ENCODE measurements at places on chromosomes 12 and 14.
A peak's percentile ranks its signal among the peaks of the same experiment; 100 is the strongest.

- DNase-seq: peak; percentile 45
These were observed 23.7 kb downstream of the PPM1H start for GRCh38 chr12:62911286-62911685.

- no peak for DNase-seq
These were observed 355.5 kb downstream of the DIO2 start for GRCh38 chr14:79855789-79856188.

GRCh38 chr12:76317976-76318375, 30.2 kb downstream of the BBS10 start:
- DNase-seq: no peak

GRCh38 chr12:65916991-65917695, 92.9 kb downstream of the HMGA2 start:
- no peak for DNase-seq

DNA sequence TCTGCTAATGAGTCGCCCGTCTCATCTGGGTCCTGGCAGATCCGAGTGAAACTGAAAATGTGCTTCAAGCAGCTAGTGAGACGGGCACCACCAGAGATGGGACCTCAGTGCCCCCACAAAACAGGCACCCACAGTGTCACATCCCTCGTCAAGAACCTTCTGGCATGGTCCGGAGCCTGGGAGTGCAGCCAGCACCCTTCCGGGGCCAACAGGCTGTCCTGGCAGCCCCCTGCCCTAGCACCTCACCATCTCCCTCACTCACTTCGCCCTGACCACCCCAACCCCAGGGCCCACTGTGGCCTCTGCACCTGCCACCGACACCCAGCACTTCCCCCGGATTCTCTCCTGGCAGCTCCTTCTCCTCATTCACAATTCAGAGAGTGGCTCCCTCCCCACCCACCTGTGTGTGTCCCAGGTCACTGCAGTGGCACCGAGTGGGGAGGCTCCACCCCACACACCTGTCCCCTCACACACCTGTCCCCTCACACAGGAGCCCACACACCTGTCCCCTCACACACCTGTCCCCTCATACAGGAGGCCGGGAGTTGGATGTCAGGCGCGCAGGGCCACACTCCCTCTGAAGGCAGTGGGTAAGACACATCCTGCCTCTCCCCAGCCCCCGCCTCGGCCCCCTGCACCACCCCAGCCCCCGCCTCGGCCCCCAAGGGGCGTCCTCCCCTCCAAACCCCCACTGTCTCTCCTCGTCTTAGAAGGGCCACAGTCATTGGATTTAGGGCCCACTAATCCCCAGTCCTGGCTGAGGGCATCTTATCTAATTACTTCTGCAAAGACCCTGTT, 7.9 kb downstream of the GALNT9 start:
- DNase-seq: no peak

GRCh38 chr14:55019968-55020554, 6.8 kb downstream of the WDHD1 start:
- peak; percentile 46 for DNase-seq

GRCh38 chr12:16076557-16076956, 165.4 kb downstream of the DERA start:
- peak; percentile 28 for DNase-seq

- no peak for DNase-seq
These were observed 52.5 kb downstream of the LMO3 start for GRCh38 chr12:16553457-16553856.

DNA sequence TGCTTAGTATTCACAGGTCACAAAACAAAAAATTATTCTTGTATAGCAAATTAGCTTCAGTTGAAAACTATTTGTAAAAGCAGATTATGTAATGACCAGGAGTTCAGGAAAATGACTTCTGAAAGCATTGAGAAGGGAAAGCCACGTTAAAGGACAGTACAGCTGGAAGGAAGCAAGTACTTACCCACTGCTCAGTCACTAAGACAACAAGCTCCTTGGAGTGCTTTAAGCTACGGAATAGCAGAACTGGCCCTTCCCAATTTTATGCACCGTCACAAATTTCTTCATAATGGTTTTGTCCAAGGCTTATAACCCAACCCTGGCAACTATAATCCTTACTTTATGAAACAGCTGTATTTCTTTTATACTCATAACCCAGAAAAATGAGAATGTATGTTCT, 13.0 kb upstream of the SNAPC1 start:
- no peak for DNase-seq

- no peak for DNase-seq
These were observed 6.5 kb downstream of the RASAL1 start for GRCh38 chr12:113128802-113129663.

DNA sequence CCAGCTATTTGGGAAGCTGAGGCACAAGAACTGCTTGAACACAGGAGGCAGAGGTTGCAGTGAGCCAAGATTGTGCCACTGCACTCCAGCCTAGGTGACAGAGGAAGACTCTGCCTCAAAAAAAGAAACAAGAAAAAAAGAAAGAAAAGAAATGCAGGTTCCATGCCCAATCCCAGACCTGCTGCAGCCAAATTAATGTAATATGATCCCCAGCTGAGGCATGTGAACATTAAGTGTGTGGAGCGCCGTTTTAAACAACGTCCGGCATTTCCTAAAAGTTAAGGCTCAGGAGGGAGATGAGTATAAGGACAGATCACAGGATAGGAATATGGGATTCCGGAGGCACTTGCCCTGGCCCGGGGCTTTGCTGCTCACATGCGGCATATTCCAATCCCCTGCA, 162.9 kb downstream of the KSR2 start:
- DNase-seq: no peak

DNA sequence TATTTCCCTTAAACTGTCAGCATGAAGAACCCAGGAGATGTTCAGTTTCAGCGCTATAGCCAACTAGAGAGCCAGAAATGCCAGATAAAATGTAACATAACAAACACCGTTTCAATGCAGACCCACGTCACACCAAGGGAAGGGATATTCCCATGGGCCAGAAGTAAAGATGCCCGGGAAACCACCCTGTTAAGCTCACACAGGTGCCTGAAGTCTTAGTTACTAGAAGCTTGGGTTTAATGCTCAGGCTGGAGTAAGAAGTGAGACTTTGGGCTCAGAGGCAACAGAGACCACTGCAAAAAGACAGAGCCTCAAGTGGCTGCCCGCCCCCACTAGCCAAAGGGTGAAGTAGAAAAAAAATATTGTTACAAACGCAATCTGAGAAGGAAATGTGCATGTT, 52.3 kb downstream of the SYNE3 start:
- no peak for DNase-seq

DNA sequence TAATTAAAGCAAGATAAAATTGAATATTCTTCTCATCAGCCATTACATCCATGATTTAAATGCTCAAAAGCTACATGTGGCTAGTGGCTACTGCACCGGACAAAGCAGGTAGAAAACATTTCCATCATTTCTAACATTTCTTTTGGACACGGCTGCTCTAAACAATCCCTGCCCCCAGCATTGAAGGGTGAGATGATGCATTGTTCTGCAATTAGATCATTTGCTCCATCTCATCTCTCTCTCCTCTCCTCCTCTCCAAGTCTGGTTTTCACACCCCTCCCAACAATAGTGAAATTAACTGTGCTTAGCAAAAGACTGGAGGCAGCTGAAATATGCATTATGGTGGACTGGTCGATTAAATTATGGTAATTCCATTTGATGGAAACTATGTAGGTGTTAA, 288.5 kb downstream of the KSR2 start:
- no peak for DNase-seq

GRCh38 chr14:37320106-37320505, 122.4 kb downstream of the MIPOL1 start:
- DNase-seq: no peak

GRCh38 chr12:91616416-91616815, 433.8 kb upstream of the DCN start:
- no peak for DNase-seq

- DNase-seq: no peak
These were observed 47.1 kb upstream of the ATXN7L3B start for GRCh38 chr12:74490390-74491064.

DNA sequence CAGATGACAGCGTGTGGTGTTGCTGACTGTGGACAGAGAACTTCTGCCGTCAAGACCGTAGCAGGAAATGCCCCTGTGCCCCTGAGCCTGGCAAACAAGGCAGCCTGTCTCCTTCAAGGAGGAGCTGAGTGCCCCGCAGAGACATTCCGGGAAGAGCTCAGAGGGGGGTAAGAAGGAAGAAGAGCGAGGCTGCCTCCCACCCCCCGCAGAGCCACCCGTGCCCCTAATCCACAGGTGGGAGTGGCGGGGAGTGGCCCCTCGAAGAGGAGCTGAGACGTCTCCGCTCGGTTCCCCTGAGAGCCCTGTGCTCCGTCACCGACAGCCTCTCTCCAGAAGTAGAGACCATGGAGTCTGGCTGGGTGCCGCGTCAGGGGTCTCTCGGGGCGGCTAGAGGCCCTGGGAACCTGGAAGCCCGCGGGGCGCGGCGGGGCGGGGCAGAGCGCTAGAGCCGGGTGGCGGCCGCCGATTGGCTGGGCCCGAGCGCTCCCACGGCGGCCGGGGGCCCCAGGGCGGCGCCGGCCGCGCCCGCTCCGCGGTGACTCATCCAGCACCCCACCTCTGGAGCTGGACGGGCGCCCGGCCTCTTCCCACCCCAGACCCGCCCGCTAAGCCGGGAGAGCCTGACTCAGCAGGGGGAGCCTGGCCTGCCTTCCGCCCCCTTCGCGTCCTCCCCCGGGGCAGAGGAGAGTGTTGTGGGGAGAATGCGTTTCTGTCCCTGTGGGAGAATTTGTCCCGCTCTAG, 25.2 kb upstream of the KRT78 start:
- peak; percentile 93 for DNase-seq

DNA sequence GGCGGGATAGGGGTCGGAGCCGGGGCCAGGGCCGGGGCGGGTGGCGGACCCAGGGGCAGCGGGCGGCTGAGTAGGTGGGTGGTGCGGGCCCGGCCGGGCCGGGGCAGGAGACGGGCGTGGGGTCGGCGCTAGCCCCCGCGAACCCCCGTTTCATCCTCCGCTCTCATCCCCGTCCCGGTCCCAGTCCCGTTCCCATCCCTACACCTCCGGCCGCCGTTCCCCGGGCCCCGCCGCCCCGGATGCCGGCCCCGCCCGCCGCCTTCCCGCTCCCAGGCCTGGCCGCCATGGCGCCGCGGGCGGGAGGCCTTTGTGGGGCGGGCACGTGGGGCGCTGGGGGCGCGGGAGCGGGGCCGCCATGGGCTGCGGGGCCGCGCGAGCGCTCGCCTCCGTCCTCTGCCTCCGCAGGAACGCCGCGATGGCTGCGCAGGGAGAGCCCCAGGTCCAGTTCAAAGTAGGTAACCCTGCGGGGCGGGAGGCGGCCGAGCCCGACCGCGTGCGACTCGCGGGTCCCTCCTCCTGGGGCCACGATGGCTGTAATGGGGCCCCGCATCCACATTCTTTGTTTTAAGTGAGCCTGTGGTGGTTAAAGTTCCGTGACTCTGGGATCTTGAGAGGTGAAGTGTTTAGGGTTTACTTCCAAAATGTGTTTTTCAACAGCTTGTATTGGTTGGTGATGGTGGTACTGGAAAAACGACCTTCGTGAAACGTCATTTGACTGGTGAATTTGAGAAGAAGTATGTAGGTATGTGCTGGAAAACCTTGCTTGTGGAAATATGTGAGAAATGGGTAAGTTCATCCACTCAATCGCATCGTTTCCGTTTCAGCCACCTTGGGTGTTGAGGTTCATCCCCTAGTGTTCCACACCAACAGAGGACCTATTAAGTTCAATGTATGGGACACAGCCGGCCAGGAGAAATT, 572 bp downstream of the RAN start:
- DNase-seq: peak; percentile 76

DNA sequence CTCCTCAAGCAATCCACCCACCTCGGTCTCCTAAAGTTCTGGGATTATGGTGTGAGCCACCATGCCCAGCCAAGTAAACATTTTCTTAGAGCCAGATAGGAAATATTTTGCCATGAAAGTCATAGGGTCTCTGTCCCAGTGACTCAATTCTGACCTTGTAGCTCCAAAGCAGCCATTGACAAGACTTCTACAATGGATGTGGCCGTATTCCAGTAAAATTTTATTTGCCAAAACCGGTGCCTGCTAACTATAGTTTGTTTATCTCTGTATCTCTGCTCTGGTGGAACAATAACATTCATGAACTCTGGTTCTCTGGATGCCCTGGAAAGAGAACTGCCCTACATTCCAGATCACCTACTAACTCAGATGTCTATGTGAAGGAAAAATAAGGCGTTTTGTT, 54.6 kb upstream of the USP44 start:
- no peak for DNase-seq

DNA sequence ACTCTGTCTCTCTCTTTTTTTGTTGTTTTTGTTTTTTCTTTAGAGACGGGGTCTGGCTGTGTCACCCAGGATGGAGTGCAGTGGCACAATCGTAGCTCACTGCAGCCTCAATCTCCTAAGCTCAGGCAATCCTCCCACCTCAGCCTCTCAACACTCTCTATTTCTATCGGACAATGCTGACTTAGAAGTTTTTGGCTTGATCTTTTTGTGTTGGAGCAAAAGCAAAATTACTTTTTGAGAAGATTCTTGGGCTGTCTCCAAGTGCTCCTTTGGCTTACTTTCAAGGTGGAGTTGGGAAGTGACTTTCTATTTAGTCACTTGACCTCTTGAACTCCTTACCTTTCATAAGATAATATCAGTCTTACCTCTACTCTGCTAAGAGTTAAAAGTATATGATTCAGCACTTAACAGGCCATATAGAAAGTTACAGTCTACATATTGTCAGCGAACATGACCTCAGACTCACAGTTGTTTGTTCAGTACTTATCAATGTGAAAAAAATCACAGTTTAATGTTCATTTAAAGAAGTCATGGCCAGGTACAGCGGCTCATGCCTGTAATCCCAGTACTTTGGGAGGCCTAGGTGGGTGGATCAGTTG, 15.4 kb upstream of the MIA2 start:
- DNase-seq: no peak

- DNase-seq: no peak
These were observed 148.2 kb upstream of the LMNTD1 start for GRCh38 chr12:25701290-25701689.

DNA sequence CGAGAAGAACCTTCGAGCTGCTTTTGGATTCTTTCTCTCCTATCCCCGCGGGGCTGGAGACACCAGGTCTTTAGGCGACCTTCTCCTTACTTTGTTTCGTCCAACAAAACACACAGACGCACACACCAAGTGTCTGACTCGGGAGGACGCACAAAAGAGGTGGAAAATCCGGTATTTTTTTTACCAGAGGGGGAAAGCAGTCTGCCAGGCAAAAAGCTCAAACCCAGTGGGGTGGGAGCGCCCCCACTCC, 2.1 kb downstream of the SIX4 start:
- no peak for DNase-seq

DNA sequence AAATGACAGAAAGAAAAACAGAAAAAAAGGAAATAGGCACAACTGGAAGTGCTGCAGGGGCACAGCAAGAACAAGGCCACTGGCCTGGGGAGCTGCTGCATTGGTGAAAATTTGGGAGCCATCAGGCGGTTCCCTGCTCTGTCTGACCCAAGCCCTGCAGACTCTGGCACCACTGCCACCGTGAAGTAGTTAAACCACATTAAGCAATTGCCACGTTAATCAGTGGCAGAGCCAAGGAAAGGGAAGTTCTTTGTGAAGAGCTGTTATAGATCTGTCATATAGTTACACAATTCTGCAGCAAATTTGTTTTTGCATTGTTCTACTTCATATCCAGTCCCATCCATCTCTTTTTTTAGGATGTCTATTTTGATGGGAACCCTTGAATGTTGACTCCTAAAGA, 915.3 kb downstream of the FSCB start:
- no peak for DNase-seq

GRCh38 chr14:76772300-76773187, 11.3 kb downstream of the VASH1 start:
- no peak for DNase-seq
